ENCODE measurements at places on chromosomes 6 and 20.

DNA sequence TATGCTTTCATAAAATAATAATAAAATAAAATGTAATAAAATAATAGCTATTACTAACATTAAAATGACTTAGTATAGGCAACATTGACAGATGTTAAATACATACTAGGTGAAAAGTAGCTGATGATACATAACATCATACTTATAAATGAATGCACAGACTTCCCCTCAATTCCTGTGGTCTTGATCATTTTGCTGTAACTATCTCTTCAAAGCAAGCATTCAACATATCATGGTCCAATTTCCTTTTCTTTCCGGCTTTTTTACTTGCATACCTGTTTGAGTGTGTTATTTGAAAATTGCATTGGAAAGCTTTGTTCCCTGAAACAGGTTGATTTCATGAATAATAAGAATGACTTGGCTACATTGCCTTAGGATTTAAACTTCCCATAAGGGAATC is 309.3 kb downstream of the HDGFL1 start:
- no peak for DNase-seq

DNA sequence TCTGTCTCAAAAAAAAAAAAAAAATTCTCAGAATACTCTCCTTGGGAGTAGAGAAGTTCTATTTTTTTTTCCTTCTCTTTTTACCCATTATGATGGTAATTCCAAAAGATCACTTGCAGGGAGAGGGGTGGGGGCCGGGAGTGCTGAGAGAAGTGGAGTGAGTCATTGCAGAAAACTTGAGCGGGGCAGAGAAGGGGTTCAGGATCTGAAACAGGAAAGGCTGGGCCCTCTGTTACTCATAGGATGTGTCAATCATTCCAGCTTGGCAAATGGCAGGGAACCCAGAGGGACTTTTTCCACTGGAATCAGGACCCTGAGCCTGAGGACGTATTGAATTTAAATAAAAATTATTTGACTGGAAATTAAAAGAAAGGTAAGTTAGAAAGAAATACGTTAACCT is 111.4 kb upstream of the ARMC2 start:
- DNase-seq, result no peak

DNA sequence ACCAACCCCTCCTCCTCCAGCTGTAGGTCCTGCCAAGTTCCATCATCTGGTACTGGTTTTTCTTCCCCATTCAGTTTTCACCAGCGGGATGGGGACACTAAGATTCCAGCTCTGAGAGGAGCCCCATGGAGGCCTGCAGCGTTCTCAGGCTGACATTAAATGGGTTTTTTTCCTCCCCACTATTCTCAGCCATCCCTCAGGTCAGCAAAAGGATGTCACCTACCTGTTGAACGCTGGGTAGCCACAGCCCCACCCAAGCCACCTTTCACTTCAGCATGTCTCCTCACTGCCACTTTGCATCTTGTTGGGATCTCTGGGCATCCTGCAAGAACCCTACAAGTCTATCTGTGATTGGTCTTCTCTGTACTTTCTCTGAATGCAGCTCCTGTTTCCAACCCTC is 6.8 kb downstream of the KCNK17 start:
- DNase-seq, result no peak

- DNase-seq, result no peak
Measured at GRCh38 chr20:58565461-58566175, 50.4 kb upstream of the APCDD1L start.

- no peak for DNase-seq
Measured at GRCh38 chr6:14915888-14916832, 329.7 kb upstream of the JARID2 start.

GRCh38 chr20:22771706-22772105 is 187.3 kb upstream of the FOXA2 start:
- no peak for DNase-seq

Measured in NCI-H146 (cell line).